ENCODE measurements at places on chromosomes 3 and 15. TPM values are rescaled to one million over a fixed set of nuclear protein-coding genes. Genes with fewer than 3 reads are reported as not detected.

Gene CALML4
- 7.0 TPM for total RNA-seq

Gene GATA2
- not detected for total RNA-seq

Gene NMNAT3
- total RNA-seq: 1.1 TPM

Gene KLF15
- total RNA-seq: 0.46 TPM

Gene CCDC80
- not detected for total RNA-seq

Gene ADAMTS17
- 1.2 TPM for total RNA-seq

Gene ALS2CL
- total RNA-seq: 4.3 TPM

Gene CAPN3
- total RNA-seq: 2.2 TPM

Gene KLHL40
- total RNA-seq: not detected

Gene DAZL
- not detected for total RNA-seq

Gene PLA2G4F
- total RNA-seq: not detected

Gene PIGZ
- 0.65 TPM for total RNA-seq

Gene ZMYND10
- total RNA-seq: 0.94 TPM

Gene APBA2
- total RNA-seq: 6.4 TPM

Gene ASB14
- total RNA-seq: not detected

Gene TMEM40
- total RNA-seq: not detected

Gene TLR9
- total RNA-seq: 0.90 TPM

Gene CNTN3
- not detected for total RNA-seq

Gene HRG
- total RNA-seq: not detected

Gene CCR8
- 0.51 TPM for total RNA-seq

Gene C3orf22
- not detected for total RNA-seq

Gene TJP1
- total RNA-seq: not detected

All from activated CD4-positive, alpha-beta memory T cell treated with anti-CD3 and anti-CD28 coated beads for 36 hours (primary cell).